ENCODE measurements at places on chromosomes 2 and 18.
A peak's percentile ranks its signal among the peaks of the same experiment; 100 is the strongest.

GRCh38 chr18:46755315-46756024 lies 1.4 kb downstream of the ST8SIA5 start:
- no peaks in the 10 kb centered on the region for H3K36me3 ChIP-seq
- H3K4me3 ChIP-seq, result no peak overlapping the region
- no peak for DNase-seq
- peaks cover 12% of the 10 kb centered on the region for H3K4me1 ChIP-seq
- peaks cover 52% of the 10 kb centered on the region for H3K27me3 ChIP-seq

DNA sequence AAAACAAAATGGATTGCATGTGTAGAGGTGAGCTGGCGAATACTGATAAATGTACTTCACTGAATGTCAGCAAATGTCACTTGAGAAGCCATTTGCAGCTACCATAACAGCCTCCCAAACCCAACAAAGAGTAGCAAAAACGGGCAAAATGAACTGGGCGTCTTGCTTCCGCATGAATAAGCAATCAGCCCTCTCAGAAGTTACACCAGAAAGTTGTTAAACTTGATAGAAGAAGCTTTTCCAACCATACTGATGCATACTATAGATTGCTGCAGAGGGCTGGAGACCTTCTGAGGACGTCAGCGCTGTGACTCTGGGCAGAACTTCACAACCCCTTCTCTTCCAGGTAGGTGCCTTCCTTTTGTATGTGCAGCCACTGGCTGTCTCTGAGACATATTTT lies 18.7 kb upstream of the SIX3 start:
- no peak for DNase-seq
- H3K4me1 ChIP-seq, result peaks cover 2% of the 10 kb centered on the region

DNA sequence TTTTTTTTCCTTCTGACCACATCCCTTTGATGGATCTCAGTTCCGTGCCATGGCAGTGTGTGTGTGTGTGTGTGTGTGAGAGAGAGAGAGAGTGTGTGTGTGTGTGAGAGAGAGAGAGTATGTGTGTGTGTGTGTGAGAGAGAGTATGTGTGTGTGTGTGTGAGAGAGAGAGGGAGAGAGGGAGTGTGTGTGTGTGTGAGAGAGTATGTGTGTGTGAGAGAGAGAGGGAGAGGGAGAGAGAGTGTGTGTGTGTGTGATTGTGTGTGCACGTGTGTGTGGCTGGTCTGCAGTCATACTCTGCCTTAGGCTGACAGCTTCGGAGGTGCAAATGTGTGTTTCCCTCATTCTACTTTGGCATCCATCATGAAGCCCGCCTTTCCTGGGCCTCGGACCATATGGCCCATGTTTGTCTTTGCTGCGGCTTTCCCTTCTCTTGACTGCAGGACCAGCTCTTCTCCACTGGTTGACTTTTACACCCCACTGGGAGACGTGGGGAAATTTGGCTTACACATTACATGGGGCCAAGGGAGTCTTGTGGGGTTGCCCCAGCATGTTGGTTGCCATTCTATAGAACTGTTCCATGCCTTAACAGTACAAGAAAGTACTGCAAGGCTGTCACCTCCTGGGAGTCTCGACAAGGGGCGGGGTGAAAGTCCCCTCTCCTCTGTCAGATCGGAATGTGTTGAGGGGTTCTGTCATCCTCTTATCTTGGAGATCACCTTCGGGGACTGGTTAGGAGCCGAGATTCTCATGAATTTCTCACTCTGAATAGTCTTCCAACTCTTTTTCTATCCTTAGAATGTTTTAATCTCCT lies 21.6 kb downstream of the TSN start:
- H3K27ac ChIP-seq, result no peak overlapping the region
- no peak for DNase-seq
- H3K27me3 ChIP-seq, result no peaks in the 10 kb centered on the region
- no peaks in the 10 kb centered on the region for H3K36me3 ChIP-seq

GRCh38 chr2:100620481-100620880 lies 57.7 kb downstream of the PDCL3 start:
- H3K27me3 ChIP-seq, result no peaks in the 10 kb centered on the region
- no peak for DNase-seq
- no peak overlapping the region for H3K4me3 ChIP-seq
- H3K27ac ChIP-seq, result no peak overlapping the region

DNA sequence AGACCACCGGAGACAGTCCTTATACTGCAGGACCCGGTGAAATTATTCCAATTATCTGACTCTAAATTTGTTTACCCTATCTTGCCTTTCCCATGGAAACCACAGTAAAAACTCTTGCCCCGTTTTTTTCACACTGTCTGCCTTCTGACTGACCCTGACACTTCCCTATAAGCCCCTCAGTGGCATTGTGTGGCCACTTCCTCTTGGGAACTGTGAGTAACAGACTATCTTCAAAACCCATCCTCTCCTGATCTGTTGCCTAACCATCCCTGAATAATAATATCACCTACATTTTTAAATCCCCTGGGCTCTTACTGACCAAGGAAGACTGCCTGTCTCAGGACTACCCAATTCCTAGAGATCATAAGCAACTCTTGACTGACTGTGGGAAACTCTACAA lies 42.6 kb upstream of the RNF152 start:
- no peak for DNase-seq
- no peaks in the 10 kb centered on the region for H3K27me3 ChIP-seq
- no peak overlapping the region for H3K4me3 ChIP-seq
- no peak overlapping the region for H3K27ac ChIP-seq

GRCh38 chr2:166361351-166362153 lies 14.2 kb downstream of the SCN9A start:
- no peaks in the 10 kb centered on the region for H3K36me3 ChIP-seq
- DNase-seq, result no peak
- no peaks in the 10 kb centered on the region for H3K4me1 ChIP-seq
- H3K27ac ChIP-seq, result no peak overlapping the region
- H3K4me3 ChIP-seq, result no peak overlapping the region

- DNase-seq, result no peak
- H3K4me3 ChIP-seq, result peak overlapping the region; percentile 34
- H3K27me3 ChIP-seq, result no peaks in the 10 kb centered on the region
- no peak overlapping the region for H3K27ac ChIP-seq
- no peaks in the 10 kb centered on the region for H3K36me3 ChIP-seq
These were observed 155.4 kb downstream of the MAP2 start for GRCh38 chr2:209579230-209579749.

GRCh38 chr2:136281281-136282114 lies 163.5 kb upstream of the CXCR4 start:
- H3K36me3 ChIP-seq, result no peaks in the 10 kb centered on the region
- no peaks in the 10 kb centered on the region for H3K27me3 ChIP-seq
- H3K4me1 ChIP-seq, result no peaks in the 10 kb centered on the region
- DNase-seq, result no peak

DNA sequence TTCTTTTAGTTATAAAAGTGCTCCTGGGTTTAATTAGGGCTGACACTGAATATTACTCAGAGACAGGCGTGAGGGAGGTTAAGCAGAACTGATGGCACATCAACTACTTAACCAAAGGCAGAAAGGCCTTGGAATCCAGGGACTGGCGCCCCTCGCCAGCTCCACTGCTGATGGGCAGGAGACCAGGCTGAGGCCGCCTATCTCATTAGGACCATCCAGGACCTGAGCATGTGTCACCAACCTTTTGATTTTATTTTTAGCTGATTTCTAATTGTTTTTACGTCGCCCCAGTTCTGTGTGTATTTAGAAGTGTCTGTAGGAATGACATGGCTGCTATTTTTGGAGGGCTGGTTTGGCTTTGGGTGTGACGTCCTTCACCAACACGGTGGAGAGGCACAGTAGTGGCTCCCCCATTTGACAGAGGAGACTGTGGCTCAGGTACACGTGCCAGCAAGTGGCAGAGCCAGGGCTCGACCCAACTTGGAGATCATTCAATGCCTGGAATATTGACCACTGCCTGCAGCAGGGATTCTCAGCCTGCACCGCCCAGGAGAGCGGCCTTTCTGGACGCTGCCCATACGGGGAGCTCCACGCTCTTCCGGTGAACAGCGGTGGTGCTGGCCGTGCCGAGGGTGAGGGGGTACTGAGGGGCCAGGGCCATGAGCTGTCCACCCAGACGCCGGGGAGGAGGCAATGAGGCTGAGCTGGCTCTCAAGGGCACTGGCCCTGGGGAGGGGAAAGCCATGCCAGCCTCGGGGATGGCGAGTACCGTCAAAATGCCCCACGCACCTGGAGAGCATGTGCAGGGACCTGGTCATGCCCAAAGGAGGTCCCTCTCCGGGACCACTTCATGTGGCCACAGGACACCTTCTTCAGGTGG lies 205.7 kb downstream of the ASB1 start:
- H3K27me3 ChIP-seq, result no peaks in the 10 kb centered on the region
- no peak overlapping the region for H3K27ac ChIP-seq
- H3K4me3 ChIP-seq, result no peak overlapping the region
- H3K36me3 ChIP-seq, result no peaks in the 10 kb centered on the region
- no peaks in the 10 kb centered on the region for H3K4me1 ChIP-seq

DNA sequence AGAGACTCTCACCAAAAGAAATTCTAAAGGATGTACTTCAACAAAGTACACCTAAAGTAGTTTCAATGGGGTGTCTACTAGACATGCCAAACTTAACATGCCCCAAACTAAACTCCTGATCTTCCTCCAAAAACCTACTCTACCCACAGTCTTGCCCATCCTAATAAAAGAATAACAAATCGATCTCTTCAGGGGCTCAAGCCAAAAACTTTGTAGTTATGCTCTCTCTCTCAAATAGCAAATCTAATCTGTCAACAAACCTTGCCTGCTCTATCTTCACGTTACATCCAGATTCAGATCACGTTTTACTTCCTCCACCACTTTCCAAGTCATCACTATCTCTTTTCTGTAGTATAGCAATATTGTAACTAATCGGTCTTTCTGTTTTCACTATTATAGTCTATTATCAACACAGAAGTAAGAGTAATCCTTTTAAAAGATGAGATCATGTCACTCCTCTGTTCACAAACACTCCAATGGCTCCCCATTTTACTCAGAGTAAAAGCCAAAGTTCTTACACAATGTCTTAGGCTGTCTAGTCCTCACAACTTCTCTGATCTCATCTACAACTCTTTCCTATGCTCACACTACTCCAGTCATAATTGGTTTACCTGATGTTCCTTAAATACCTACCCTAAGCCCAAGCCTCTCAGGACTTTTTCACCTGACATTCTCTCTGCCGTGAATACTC lies 79.9 kb downstream of the THADA start:
- H3K36me3 ChIP-seq, result no peaks in the 10 kb centered on the region
- no peak for DNase-seq
- no peak overlapping the region for H3K4me3 ChIP-seq

DNA sequence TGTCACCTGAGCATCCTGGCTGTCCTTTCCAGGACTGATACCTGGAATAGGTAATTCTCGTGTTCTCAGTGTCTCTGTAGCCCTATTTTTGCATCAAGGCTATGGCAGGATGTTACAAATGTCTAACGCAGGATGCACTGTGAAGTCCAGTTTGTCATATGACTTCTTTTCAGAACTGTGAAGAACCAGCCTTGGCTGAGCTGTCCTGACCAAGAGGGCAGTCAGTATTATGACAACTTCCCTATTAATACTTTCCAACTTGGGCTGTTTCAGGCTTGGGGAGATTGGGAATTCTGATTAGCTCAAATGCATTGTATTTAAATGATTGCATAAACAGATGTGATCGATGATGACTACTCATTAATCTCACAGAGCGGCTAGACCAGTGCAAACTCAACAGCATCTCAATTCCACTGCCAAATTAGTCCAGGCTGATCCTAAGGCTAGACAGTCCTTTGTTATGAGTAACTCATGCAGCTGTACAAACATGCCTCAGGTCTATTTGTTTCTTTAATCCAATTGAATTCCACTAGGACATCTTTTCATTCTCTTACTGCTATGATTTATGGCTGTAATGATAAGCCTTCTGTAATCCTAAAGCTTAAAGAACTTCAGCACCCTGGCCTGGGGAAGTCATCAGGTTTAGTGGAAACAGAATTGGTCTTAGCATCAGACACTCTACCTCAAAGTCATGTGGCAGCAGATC lies 331.6 kb downstream of the KCNS3 start:
- no peak for DNase-seq
- H3K4me1 ChIP-seq, result no peaks in the 10 kb centered on the region
- no peak overlapping the region for H3K27ac ChIP-seq
- no peaks in the 10 kb centered on the region for H3K27me3 ChIP-seq

- no peak overlapping the region for H3K27ac ChIP-seq
- no peaks in the 10 kb centered on the region for H3K36me3 ChIP-seq
- DNase-seq, result no peak
- H3K4me1 ChIP-seq, result peaks cover 67% of the 10 kb centered on the region
- H3K4me3 ChIP-seq, result no peak overlapping the region
These were observed 3.7 kb downstream of the MYL12B start for GRCh38 chr18:3265564-3266033.

DNA sequence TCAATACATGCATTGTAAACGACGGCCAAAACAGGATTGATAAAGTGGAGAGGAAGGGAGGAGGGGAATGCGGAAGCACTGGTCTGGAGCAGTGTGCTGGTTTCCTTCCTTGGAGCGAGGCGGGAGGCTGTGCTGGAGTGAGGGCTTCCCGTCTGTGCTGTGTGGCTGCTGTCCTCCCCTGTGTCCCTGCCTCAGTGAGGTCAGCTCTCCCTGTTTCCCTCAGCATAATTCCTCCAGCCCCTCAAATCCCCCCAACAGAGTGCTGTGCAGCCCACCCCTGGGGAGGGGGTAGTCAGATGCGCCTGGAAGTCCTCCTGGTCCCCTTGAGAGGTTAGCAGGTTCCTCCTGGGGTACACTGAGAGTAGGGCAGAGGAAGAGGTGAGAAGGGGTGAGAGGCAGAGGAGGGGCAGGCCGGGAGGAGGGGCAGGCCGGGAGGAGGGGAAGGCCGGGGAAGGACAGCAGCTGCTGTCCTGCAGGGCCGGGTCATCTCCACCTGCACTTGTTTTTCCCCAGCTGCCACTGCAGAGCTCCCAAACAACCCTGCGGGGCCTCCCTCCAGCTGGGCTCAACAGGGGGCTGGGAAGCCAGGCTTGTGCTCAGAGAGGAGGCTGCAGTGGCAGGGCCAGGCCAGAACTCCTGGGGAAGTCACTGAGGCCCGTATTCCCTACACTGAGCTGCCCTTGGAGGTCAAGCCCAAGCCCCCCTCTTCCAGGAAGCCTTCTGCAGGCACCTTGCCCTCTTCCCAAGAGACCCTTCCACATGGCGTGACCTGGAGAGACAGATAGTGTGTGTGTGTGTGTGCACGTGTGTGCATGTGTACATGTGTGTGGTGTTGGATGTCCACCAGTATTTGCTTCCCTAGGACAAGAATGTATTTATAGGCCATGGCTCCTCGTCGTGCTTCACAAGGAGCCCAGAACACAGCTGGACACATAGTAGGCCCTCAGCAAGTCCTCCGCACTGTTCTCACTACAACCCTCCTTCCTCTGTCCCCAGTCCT lies 13.2 kb upstream of the ATP6V1B1 start:
- no peak for DNase-seq
- H3K36me3 ChIP-seq, result no peaks in the 10 kb centered on the region
- no peaks in the 10 kb centered on the region for H3K27me3 ChIP-seq
- H3K4me1 ChIP-seq, result no peaks in the 10 kb centered on the region
- no peak overlapping the region for H3K27ac ChIP-seq

GRCh38 chr2:62114564-62114963 lies 81.4 kb upstream of the B3GNT2 start:
- H3K27me3 ChIP-seq, result no peaks in the 10 kb centered on the region
- no peak for DNase-seq
- no peaks in the 10 kb centered on the region for H3K36me3 ChIP-seq
- no peak overlapping the region for H3K4me3 ChIP-seq
- H3K4me1 ChIP-seq, result peaks cover 5% of the 10 kb centered on the region
- H3K27ac ChIP-seq, result no peak overlapping the region

All from upper lobe of right lung (tissue), 1 donor.